ENCODE measurements at places on chromosomes 7 and 10. TPM values are rescaled to one million over a fixed set of nuclear protein-coding genes. Genes with fewer than 3 reads are reported as not detected.

PRLHR gene
- total RNA-seq = not detected

GRCh38 chr7:69893906-69894305 lies 295.6 kb downstream of the AUTS2 start:
- no peak for DNase-seq

UNCX gene
- total RNA-seq = not detected

GRCh38 chr7:130838738-130839137 lies 104.7 kb upstream of the KLF14 start:
- DNase-seq = no peak

PDIA4 gene
- 32.2 TPM for total RNA-seq

KCNIP2 gene
- total RNA-seq = 516 TPM

TRDMT1 gene
- total RNA-seq = 4.5 TPM

- DNase-seq = no peak
Measured at GRCh38 chr7:95478272-95479037, 7.3 kb upstream of the ASB4 start.

NCF1 gene
- 6.0 TPM for total RNA-seq

DNA sequence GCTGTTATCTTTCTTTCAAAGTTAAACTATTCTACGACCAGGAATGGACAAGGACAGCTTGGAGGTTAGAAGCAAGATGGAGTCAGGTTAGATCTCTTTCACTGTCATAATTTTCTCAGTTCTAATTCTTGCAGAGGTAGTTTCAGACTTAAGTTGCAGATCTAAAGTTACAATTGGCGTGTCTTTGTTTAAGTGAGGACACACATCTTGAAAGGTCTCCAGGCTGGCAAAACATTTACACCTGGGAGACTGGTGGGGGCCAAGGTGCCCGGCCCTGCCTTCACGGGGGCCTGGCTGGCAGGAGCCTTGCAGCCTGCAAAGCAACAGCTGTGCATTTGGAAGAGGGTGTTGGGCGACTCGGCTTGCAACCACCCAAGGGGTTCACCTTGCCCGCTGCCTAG lies 1.7 kb upstream of the DYNC2I1 start:
- DNase-seq = no peak

WASHC2A gene
- total RNA-seq = 65.4 TPM

DNA sequence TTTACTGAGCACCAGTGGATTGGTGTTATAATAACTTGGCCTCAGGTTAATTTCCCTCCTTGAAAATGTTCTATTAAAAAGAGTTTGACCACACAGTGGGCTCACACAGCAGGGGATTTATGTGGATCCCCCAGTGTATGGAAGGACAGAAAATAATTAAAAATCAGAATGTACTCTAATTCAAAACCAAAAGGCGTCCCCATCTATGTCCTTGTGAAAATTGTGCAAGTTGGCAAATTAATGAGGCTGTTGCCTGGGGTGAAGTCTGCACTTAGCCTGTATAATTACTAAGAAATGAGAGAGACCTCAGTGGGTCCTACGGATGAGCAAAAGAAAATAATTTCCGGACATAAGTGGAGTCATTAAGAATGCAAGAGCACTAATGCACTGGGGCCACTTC lies 31.1 kb downstream of the PIK3CG start:
- DNase-seq = no peak

FFAR4 gene
- 0.16 TPM for total RNA-seq

DNA sequence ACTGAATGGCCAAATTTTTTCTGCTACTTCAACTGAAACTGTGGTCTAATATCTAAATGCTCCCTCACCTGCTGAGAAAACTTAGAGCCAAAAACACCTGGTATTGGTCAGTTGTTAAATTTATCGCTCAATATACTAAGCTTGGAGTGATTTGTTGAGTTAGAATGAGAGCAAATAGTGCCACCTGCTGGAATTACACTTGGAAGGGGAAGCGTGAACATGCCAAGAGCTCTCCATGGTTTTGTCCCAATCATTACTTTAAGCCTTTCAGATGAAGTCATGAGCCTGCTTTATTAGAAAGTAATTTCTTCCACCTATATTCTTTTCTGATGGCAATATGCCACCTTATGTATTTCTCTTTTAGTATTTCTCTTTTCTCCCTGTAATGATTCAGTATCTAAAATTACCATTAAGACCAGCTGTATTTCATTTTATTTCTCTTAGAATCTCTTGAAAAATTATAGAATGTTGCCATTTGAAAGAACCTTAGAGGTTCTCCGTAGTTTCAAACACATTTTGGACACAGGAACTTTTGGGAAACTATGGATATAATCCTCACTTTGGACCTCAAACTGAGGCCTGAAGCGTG lies 447.8 kb upstream of the C7orf33 start:
- no peak for DNase-seq

PPP1R9A gene
- 22.6 TPM for total RNA-seq

DNA sequence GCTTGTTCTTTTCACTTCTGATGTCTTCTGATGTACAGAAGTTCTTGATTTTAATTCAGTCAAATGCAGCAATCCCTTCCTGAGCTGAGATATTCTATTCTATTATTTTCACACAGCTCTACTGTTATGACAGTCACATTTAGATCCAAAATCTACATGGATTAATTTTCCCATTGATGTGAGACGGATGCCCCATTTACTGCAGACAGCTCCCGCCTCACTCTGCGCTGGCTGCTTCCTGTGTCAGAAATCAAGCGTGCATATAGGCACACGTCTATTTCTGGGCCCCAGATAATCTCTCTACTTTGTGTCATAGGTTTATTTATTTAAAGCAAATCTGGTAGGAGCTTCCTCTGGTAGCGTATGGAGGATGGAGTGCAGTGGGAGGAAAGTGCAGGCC lies 6.7 kb downstream of the BNIP3 start:
- DNase-seq = no peak

- DNase-seq = no peak
Measured at GRCh38 chr10:62778125-62778524, 26.4 kb upstream of the ADO start.

- DNase-seq = no peak
Measured at GRCh38 chr7:29105191-29105590, 41.1 kb downstream of the CPVL start.

Measured in Right ventricle myocardium superior (tissue), 1 donor.